ENCODE measurements at places on chromosomes 7 and 10.

DNA sequence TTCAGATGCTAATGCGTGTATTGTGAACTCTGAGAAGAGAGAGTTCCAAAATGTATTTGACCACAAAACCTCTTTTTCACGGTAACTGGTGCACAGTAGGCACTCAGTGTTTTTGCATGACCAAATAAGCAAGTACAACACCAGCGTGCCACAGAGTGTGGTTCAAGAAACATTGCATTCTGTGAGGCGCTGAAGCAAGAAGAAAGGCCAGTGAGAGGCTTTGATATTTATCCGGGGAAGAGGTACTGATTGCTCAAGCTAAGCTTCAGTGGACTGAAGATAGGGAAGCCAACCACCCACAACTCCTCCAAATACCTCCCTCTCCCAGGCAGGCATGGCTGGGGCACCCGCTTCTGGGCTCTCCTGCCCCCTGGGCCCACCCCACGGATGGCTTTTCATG lies 611.2 kb downstream of the SDK1 start:
- DNase-seq = no peak

GRCh38 chr10:86155054-86155921 lies 211.3 kb downstream of the GRID1 start:
- DNase-seq = no peak

DNA sequence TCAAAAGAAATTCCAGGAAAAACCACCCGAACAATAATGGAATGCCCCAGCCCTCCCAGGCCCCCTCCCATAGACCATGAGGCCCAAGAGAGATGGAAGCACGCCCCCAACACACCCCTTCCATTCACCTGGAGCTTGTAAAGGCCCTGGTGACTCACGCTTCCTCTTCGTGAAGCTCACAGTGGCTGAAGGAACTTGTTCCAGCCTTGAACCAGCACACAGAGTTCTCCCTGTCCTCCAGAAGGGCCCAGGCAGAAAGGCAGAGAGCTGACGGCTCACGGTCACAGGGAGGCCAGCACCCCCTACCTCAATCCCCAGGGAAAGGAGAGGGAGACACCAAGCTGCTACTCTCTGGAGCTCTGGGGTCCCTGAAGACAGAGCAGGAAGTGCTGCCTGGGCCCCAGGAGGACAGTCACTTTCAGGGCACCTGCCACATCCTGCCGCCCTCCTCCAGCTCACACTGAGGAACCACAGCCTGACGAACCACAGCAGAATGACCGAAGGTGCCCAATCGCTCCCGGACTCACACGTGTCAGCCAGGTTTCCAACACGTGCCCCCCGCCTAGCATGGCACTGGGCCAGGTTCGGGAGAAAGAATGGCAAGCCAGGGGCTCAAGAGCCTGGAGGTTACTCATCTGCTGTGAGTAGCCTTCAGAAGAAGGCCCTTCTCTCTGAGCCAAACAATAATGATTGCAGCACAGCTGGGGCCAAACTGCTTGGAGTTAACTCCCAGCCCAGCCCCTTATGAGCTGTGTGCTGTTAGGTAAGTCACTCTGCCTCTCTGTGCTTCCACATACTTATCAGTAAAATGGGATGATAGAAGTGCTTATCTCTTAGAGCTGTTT lies 52.8 kb downstream of the DLG5 start:
- peak; percentile 53 for DNase-seq

GRCh38 chr7:134016223-134016941 lies 110.8 kb upstream of the LRGUK start:
- DNase-seq = no peak

- DNase-seq = no peak
These were observed 34.0 kb downstream of the DUSP5 start for GRCh38 chr10:110531687-110532086.

DNA sequence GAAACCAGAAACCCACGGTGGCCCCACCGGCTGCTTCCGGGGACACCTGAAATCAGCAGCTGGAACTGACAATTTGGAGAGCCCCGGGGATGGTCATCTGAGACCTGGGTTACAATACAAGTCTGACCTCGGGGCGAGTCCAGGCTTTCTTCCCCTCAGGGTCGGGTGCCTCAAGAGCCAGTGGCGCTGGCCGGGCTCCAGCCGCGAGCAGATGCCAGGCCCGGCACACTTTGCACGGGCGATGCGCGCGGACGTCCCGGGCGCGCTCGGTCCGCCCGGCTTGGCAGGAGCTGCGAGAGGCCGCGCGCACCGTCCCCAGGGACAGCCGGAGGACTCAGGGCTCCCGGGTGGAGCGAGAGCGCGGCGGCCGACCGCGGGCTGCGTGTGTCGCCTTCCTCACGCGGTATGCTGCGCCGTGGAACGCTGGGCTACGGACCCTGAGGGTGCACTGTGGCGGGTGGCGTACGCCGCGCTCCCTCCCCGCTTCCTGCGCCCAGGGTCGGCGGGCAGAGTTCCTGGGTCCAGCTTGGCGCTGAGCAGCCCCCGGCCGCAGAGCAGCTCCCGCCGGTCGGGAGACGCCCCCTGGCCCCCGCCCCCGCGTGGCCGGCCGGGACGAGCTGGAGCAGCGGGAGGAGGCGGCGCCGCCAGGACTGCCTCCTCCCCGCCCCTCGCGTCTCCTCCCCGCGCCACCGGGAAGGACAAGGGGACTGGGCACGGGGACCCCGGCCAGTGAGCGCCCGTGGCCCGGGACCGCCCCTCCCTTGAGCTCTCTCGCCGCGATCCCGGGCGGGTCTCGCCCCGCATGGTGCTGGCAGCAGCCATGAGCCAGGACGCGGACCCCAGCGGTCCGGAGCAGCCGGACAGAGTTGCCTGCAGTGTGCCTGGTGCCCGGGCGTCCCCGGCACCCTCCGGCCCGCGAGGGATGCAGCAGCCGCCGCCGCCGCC lies at the start of gene RBM20:
Gene RBM20 (plus strand): TSS at position 684 of the 945 bp plus-strand sequence. CDS start 119 bp downstream, at position 803.
- peak; percentile 7 for DNase-seq

DNA sequence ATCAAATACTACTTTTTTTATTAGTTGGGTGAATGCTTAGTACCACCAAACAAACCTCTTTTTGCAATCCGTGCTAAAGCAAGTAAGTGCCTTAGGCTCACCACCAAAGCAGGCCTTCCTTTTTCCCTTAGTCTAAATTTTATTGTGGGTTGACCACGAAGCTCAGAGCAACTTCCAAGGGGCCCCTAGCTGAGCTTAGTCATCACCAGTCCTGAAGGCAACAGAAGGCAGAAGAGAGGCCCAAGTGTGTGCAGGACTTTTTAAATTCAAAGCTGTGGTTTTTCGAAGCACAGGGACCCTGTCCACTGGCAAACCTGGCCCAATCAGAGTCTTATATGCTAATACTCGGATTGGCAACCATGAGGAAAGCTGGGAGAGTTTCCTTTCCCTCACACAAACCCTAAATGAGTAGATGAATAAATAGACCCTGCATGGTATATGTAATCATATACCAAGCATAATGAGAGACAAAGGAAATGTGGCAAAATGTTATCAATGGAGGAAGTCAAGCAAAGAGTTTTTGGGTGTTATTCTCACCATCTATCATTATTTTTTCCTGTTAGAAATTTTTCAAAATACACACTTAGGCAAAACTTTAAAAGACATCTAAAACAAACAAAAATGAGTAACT lies 453.2 kb upstream of the GALNT17 start:
- no peak for DNase-seq

DNA sequence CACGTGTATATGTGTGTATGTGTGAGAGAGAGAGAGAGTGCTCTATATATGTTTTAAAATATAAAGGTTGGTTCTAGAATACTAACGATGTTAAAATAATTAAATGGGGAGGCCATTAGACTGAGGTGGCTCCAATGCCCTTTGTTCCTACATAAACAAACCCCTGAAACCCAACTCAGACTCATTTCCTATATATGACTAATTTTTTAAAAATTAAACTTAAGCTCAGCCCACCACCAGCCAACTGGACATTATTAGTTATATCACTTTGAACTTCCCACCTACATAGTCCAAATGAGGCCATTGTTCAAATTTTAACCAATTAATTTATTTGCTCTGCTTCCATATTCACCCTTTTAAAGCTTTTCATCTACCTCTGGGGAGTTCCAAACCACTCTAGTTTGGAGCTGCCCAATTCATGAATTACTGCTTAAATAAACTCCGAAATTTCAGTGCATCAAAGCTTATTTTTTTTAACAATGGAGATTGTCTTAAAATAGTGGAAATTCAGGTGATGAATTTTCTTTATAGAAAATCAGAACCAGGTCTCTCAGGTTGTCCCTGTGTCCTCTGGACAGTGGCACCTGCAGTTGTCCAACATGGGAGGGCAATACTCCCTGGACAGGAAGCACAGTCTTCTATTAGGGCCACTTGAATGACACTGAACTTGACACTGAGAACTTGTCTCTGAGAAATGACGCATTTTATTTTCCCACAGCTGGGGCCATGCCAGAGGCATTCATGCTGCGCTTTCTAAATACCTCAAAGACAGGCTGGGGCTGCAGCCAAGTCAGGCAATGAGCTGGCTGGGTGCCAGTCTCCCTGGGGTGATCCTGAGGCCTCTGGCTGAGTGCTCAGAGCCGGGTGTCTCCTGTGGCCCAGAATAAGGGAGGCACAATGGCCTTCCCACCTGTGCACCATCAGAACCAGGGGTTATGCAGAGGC lies 109.5 kb upstream of the TMEM72 start:
- DNase-seq = no peak

GRCh38 chr10:99996671-99997648 lies 12.8 kb downstream of the DNMBP start:
- DNase-seq = no peak

DNA sequence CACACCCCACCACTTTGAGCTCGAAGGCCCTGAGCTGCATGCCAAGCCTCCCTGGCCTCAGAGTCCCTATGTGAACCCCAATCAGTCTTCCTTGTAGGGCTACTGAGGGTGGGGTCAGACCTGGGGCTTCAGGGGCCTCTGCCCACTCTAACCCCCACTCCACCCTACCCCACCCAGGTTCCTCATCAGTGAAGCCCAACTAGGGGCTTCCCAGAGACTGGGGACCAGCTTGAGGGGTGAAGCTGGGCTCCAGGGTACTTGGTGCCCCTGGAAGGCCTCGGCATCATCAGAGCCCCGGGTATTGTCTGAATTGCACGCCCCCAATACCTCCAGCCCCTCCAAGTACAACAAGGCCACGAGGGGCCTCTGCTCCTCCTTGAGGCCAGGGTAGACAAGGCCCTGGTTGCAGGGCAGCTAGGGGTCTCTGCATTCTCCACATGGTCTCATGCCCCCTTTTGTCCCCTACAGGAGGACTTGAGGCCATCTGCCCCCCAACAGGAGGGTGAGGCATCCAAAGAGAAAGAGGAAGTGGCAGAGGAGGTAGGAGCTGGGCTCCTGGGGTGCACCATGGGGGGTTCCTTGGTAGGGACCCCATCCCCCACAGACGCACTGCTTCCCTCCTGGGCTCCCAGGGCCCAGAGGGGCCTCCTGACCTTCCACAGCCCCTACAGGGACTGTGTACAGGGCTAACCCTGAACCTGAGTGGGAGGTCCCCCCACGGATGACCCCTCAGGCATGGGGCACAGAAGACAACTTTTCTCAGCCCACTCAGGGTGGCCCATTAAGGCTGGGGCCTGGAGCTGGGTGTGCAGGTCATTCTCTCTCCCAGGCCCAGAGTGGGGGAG lies 4.0 kb downstream of the SNCG start:
- DNase-seq = no peak

GRCh38 chr7:140898786-140899536 lies 25.8 kb downstream of the BRAF start:
- no peak for DNase-seq

DNA sequence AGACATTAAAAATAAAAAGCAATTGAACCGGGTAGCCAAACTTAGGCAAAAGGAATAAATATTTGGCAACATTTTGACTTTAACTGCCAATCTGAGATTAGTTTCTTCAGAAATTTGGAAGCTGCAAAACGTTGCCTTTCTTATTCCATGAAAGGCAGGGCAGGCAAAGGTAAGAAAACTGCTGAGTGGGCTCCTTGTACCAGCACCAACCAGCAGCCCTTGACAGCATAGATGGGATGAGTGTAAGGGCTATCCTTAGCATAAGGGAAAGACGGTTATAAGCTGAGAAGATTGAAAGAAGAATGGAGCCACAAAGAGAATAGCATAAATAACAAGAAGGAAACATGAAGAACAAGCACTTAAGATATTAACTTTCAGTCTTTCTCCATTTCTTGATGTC lies 28.6 kb downstream of the AP3M1 start:
- no peak for DNase-seq

- DNase-seq = no peak
These were observed 571.2 kb downstream of the PTPRN2 start for GRCh38 chr7:158016180-158017097.
